Stomach (tissue), 19 donors: ENCODE measurements at places on chromosomes 5 and 9.

GRCh38 chr5:67165526-67166459, 30.8 kb downstream of the CD180 start:
- DNase-seq, result peak; percentile 89

DNA sequence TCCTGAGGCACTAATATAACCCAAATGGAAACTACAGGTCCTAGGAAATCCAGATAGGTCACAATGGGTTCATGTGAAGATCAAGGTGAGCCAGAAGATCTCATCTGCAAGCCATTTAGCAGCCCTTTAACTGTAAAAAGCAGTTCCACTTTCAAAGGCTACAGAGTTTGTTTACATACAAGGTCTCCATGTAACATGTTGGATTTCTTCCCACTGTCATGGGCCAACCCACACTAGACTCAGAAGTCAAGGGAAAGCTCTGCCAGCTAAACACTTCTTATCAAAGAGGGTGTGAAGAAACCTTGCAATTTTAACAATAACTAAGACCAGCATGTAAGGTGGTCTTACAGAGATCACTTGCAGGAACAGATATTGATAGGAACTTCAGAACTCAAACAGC, 3.8 kb upstream of the CTNNAL1 start:
- peak; percentile 22 for DNase-seq

DNA sequence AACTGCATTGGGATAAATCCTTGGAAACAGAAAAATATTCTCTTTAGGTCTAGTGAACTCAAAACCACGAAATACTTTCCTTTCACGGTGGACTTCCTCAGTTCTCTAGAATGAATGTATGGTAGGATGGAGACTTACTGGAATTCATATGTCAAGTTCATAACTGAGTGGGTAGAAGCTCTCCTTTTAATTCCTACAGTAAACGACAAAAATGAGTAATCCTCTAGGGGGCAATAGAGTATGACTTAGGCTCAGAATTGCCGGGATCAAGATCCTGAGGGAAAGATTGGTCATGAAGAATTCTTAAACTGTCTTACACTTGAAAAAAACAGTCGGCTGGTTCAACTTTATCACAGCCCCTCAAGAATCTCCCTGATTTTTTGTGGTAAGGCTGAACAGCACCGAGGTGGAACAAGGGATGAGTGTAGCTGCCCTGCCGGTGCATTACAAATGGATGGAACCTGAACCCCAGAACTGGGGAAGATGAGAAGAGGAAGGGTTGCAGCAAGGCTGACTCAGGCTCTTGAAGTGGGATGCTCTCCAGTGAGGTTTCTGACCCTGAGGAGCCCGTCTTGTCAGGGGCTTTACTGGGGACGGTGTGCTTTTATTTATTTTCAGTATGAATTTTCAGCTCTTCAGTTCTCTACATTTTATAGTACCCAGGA, 14.0 kb upstream of the LOX start:
- DNase-seq, result peak; percentile 39

- DNase-seq, result no peak
Measured at GRCh38 chr5:42250-42649, 49.7 kb upstream of the PLEKHG4B start.

- no peak for DNase-seq
Measured at GRCh38 chr5:125743939-125744338, 679.3 kb upstream of the GRAMD2B start.

GRCh38 chr5:18985171-18985758, 1002.7 kb downstream of the CDH18 start:
- DNase-seq, result no peak

DNA sequence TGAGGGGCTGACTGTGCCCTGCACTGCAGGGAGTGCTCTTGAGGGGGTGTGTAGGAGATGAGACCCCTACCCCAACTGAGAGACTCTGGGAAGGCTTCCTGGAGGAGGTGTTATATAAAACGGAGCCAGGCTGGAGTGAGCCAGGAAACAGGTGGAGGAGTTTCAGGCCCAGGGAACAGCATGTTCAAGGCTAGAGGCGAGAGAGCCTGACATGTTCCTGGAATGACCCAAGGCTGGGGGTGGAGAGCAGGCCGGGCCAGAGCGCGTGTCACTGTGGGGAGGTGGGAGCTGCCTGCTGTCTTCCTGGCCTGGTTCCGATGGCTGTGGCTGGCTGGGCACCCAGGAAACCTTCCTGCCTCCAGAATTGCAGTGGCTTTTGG, 48.7 kb downstream of the RXRA start:
- no peak for DNase-seq
